ENCODE measurements at places on chromosomes 2 and 18. TPM values are rescaled to one million over a fixed set of nuclear protein-coding genes. Genes with fewer than 3 reads are reported as not detected.

Gene NT5DC4
- total RNA-seq = not detected

Gene CTLA4
- total RNA-seq = 49.8 TPM

Gene MOGAT1
- not detected for total RNA-seq

Gene UGT1A3
- total RNA-seq = not detected

Gene ZDBF2
- total RNA-seq = 29.7 TPM

GRCh38 chr2:209322905-209323512, 100.8 kb upstream of the MAP2 start:
- DNase-seq = no peak
- H3K4me1 ChIP-seq = no peaks in the 10 kb centered on the region
- H3K4me3 ChIP-seq = no peak overlapping the region
- H3K36me3 ChIP-seq = no peaks in the 10 kb centered on the region
- H3K27ac ChIP-seq = no peak overlapping the region

- no peak overlapping the region for H3K27ac ChIP-seq
- no peaks in the 10 kb centered on the region for H3K27me3 ChIP-seq
- DNase-seq = no peak
- H3K4me1 ChIP-seq = no peaks in the 10 kb centered on the region
These were observed 807.8 kb upstream of the CDH2 start for GRCh38 chr18:28984731-28985130.

GRCh38 chr2:33498291-33498956, 22.0 kb downstream of the RASGRP3 start:
- H3K4me3 ChIP-seq = no peak overlapping the region
- no peak for DNase-seq

DNA sequence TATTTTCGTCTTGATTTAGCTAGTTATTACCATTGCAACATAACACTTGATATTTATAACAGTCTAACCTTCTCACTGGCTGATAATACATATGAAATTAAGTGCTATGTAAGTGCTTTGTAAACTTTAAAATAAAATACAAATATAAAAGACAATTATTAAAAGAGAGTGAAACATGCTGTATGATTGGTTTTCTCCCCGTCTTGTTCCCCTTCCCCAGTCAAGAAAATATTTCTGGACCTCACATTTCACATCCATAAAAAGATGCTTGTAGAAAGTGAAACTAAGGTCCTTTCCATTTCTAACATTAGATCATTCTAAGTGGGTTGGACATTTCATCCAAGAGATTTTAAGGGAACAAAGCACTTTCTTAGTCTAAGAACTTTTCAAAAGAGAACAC, 310.2 kb upstream of the LRATD1 start:
- no peaks in the 10 kb centered on the region for H3K27me3 ChIP-seq
- no peak overlapping the region for H3K4me3 ChIP-seq
- no peaks in the 10 kb centered on the region for H3K4me1 ChIP-seq
- DNase-seq = no peak
- no peaks in the 10 kb centered on the region for H3K36me3 ChIP-seq

- no peak overlapping the region for H3K27ac ChIP-seq
- H3K27me3 ChIP-seq = peaks cover 6% of the 10 kb centered on the region
- H3K36me3 ChIP-seq = no peaks in the 10 kb centered on the region
- peaks cover 19% of the 10 kb centered on the region for H3K4me1 ChIP-seq
These were observed 19.6 kb downstream of the GPR35 start for GRCh38 chr2:240644859-240645301.

GRCh38 chr2:165957030-165957675, 3.6 kb upstream of the TTC21B start:
- DNase-seq = no peak
- no peaks in the 10 kb centered on the region for H3K27me3 ChIP-seq
- H3K36me3 ChIP-seq = no peaks in the 10 kb centered on the region
- no peak overlapping the region for H3K27ac ChIP-seq
- peaks cover 12% of the 10 kb centered on the region for H3K4me1 ChIP-seq

DNA sequence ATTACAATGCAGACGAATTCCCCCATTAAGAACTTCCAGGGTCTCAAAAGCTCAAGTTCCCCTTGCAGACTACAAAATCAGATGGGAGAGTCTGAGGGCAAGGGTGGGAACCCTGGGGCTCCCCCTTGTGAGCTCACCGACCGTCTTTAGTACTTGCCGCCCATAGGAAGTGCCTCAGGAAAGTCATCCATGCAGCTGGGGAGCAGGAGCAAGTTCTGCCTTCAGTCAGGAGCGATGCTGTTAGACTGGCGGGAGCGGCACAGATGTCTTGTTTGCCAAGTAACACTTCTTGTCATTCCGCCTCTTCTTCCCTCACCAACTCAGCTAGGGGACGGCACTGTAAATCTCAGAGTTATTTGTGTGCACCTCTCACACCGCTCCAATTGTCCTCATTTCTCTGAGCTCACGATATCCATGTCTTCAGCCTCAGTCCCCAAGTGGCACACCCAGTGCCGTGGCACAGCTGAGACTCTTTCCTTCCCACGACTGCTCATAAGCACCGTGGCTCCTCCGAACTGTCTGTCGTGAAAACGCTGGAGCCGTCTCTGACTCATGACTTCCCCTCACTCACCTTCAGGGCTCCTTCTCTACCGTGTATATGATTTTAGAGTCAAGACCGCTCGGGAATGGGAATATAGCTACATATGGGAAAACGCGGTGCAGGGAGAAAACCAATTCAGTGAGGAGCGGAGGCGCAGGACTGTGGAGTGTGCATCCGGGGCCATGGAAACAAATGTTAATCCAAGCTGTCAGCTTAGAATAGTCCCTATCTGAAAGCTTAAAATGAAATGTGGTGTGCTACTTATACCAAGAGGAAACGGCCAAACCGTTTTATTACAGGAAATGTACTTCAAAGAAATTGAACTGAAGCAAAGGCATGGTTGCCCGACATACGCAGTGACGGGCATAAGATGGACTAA, 34.0 kb downstream of the UXS1 start:
- no peaks in the 10 kb centered on the region for H3K27me3 ChIP-seq
- H3K27ac ChIP-seq = peak overlapping the region; percentile 83
- DNase-seq = peak; percentile 68
- H3K4me3 ChIP-seq = peak overlapping the region; percentile 67

DNA sequence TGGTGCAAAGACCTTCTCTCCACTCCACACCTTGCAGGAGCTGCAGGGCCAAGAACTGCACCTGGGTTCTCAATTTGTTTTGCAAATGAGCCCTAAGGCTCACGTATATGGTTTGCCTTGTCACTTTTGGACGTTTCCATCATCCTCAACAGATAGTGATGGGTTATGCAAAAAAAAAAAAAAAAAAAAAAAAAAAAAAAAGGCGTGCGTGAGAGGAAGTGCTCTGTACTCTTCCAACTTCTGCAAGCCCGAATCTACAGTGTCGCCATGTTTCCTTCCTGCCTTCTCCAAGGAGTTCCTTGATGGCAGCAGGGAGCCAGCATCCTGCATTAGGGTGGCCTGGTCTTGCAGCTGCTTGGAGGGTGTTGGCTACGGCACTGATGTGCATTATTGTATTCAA, 4.0 kb upstream of the INHBB start:
- H3K27ac ChIP-seq = no peak overlapping the region
- H3K27me3 ChIP-seq = peaks cover 42% of the 10 kb centered on the region
- H3K4me3 ChIP-seq = no peak overlapping the region
- H3K4me1 ChIP-seq = peaks cover 26% of the 10 kb centered on the region

DNA sequence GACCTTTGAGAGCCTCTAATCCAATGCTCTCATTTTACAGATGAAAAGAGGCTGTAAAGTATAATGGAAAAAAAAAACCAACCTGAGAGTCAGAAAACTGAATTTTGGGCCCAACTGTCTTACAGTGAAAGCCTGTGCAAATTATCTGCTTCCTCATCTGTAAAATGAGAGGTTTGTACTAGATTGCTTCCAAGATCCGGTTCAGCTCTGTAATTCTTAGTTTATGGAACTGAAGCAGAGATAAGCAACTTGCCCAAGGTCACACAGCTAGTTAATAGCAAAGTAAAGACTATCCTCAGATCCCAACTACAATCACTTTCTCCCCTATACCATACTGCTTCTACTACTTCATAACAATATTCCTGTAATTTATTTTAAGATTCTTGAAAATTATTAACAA, 6.3 kb downstream of the TLK1 start:
- no peaks in the 10 kb centered on the region for H3K36me3 ChIP-seq
- H3K27ac ChIP-seq = no peak overlapping the region
- no peaks in the 10 kb centered on the region for H3K27me3 ChIP-seq
- H3K4me3 ChIP-seq = no peak overlapping the region
- H3K4me1 ChIP-seq = peaks cover 25% of the 10 kb centered on the region
- DNase-seq = no peak

Measured in CD4-positive, alpha-beta T cell (primary cell).